ENCODE measurements at places on chromosomes 12 and 14. TPM values are rescaled to one million over a fixed set of nuclear protein-coding genes. Genes with fewer than 3 reads are reported as not detected.
A peak's percentile ranks its signal among the peaks of the same experiment; 100 is the strongest.

- no peak for DNase-seq
Observed at GRCh38 chr14:67553547-67553946, 20.5 kb downstream of the PLEKHH1 start.

- no peak for DNase-seq
Observed at GRCh38 chr12:22656831-22657230, 31.9 kb downstream of the ETNK1 start.

DNA sequence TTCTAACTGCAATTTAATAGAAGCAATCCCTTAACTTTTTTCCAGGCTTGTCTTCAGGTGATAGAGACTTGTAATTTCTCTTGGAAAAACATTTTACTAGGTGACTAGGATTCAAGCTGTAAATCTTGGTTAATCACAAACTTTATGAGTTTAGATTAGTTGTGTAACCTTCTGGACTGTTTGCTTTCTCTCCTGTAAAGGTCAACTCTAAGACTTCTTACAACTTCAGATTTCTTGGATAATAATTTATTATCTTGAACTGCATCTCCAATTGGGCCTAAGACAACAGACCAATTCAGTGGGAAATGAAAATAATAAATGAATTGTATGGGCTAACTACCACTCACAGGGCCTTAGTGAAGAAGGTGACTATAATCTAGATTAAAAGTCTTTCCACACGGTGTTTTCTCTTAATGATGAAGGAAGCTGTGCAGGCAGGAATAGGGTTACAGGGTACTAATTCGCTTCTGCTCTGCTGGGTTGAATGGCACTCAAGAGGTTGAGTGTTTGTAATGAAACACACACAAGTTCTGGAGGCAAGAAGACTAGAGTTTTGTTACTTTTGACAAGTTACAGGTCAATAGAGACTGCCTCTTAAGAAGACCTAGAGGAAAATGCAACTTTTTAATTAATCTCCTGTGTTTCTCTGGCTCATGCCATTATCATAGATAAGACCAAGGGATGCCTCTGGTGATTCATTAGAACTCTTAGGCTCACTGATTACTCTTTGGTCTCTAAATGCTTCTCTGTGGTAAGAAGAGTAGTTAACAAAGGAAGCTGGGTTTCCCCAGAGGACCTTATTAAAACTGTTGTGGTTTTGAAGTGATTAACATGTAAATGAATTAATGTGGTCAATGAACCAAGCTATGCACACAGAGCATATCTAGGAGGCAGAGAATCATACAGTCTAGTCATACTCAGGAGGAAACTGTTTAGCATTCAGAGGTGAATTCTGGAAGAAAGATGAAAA is 30.0 kb upstream of the OR4E1 start:
- no peak for DNase-seq

DNA sequence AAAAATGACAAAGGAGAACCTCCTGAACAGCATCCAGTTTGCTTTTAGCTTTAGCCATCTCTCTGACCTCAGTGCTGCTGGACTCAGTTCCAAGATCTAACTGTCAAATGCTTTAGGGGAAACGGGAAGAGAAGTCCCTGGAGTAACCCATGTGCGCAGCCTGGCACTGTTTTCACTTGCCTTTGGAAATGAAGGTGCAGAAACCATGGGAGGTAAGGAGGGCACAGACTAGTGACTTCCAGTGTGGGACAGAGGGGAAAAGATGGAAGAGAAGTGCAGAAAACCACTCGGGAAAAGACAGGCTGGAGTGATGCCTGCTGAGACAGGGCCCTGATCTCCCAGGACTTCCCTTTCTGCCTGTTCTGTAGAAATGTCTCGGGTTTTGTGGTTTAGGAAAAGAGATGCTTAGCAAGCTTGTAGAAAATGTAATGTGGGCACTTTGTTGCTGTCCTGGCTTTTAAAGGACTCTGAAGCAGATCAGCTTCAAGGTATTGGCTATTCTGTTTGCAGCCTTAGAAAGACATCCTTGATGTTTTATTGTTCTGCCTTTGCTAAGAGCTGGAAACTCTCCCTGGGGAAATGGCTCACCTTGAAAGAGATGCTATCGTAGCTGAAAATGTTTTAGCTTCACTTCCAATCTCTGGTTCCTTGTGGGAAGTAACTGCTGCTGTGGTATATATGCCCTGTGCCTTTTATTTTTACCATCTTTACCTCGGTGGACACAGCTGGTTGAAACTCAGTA is 124.6 kb upstream of the HIF1A start:
- DNase-seq: no peak

DNA sequence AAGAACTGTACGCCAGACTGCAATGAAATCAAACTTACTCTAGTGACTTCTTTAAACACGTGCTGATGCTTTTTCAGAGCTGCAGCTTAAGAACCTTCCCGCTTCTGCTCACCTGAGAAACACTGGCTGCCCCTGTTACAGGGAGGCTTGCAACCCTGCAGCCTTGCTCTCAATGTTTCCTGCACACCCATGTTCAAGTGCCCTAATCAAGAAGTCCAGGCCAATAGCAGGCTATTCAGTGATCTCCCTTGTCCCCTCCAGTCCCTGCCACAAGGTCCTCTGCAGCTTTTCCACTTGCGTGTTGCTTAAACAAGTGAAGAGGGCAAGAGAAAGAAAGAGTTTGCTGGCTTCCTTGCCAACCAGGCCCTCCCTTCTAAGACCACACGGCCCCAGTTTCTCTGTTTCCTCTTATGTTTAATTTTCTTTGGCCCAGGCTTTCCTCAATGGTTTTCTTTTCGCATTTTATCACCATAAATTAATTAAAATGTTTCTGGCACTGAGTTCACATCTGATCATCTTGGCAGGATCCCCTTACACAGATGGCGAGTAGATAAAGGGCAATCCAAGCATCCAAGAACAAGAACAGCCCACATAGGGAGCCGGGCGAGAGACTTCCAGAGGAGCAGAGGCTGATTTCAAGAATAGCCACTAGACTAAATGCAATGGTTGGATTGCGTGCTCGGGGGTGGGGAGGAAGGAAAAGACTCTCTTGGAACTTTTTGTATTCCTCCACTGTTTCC is 82.3 kb upstream of the CDKN3 start:
- DNase-seq: no peak

DNA sequence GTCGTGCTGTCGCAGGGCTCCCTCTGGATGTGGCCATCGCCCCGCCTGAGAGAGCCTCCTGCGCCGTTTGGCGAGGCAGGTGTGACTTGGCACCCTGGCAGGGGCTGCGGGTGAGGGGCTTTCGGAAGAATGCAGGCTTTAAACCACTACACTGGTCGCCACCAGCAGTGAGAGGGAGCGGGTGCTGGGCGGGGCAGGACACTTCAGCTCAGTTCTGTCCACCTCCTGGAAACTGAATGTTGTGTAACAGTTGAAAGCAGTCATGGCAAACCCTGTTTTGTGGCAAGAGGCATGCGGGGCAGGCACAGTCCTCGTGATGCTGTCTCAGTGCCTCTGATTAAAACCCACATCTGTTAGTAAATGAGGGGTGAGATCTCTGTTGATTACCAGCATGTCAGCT is 55.9 kb downstream of the AACS start:
- DNase-seq: no peak

- no peak for DNase-seq
Observed at GRCh38 chr12:109497675-109498074, 20.2 kb downstream of the UBE3B start.

DNA sequence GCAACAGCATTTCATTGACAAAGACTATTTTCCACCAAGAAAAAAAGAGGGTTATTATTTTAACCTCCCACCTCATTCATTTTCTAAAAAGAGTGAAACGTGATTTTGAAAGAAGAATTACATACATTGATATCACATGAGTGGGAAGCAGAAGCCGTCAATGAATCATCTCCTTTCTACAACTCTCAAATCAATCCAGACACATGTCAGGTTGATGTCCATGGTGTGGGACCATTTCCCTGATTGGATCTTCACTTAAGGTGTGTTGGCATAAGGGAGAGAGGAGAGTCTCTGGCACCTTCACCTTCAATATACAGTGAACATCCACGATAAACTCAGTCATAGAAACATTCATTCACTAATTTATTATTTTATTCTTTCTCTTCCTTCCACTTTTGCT is 1095.1 kb downstream of the BCL11B start:
- no peak for DNase-seq

DNA sequence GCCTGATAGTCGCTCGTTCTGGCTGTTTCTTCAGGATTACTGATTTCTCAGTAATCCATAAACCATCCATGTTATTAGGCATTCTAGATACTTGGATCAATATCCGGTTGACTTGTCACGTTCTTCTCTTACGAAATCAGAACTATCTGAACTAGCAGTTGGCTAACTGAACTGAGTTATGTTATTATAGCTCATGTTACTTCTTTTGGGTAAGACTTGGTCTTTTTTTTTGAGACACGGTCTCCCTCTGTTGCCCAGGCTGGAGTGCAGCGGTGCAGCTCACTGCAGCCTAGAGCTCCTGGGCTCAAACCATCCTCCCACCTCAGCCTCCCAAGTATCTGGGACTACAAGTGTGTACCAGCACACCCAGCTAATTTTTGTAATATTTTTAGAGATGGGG is 178.6 kb downstream of the PRKCH start:
- DNase-seq: no peak

GRCh38 chr14:100664231-100664630 is 62.5 kb upstream of the DLK1 start:
- no peak for DNase-seq

KCNMB4 gene
- total RNA-seq: 0.13 TPM

- no peak for DNase-seq
Observed at GRCh38 chr12:31371256-31371620, 45.3 kb upstream of the SINHCAF start.

DNA sequence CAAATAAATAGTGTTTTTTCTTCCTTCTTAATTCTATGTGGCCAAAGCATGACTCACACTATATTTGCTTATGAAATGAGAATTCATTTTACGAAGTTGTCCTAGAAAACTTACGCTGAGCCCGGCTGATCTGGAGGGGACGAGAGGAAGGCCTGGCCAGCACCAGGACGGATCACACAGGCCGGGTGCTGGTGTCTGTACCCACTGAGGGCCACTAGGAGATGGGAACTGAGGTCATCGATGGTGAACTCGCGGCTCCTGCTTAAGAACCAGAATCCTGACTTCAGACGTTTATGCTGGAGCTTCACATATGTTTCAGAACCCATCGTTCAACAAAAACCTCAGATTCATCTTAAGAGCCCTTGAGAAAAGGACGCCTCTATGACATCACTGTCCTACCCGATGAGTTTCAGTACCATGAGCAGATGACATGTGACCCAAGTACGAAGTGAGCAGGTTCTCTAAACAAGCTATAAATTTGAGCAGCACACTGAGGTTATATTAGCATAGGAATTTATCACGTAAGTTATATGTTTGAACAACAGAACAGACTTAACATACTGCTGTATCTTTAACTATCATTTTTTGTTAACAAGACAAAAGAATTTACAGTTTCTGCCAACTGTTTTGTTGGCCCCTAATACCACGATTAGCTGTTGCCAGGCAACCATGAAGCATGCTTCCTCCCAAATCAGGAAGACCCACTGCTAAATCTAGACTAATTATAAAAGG is 111.9 kb downstream of the FOXN3 start:
- no peak for DNase-seq

GRCh38 chr14:68547305-68548193 is 245.3 kb downstream of the ZFP36L1 start:
- DNase-seq: peak; percentile 27

ZCRB1 gene
- 68.8 TPM for total RNA-seq

SLC5A8 gene
- total RNA-seq: not detected

GRCh38 chr12:33575346-33575745 is 135.7 kb upstream of the SYT10 start:
- no peak for DNase-seq

- no peak for DNase-seq
Observed at GRCh38 chr14:65849091-65849490, 436.6 kb downstream of the FUT8 start.

DNA sequence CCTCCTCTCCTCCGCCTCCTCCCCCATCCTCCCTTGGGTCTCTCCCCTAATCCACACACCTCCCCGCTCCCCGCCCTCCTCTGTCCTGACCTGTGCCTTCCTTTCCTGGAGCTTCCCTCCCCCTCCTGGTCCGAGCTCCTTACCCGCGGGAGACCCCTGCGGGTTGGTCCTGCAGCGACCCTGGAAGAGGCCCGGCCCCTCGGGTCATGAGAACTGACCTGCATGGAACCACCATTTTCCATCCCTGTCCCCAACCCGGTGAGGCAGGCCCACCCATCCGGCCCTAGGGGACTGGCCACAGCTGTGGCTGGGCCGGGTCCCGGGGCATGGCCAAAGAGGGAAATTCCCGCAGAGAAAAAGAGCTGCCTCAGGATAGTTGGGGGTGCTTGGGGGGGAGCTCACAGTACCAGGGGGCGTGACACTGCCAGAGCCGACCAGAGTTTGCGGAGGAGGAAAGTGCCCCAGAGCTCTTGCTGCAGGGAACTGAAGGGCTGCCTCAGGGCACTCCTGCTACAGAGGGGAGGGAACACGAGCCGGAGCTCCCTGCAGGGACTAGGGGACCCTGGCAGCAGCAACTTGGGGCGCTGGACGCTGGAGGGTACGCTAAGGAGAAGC is 613 bp downstream of the ARHGEF40 start:
- DNase-seq: no peak

GRCh38 chr12:51254536-51254935 is 15.7 kb downstream of the SMAGP start:
- DNase-seq: no peak

GRCh38 chr12:38930990-38931389 is 25.6 kb upstream of the CPNE8 start:
- DNase-seq: no peak

A2ML1 gene
- total RNA-seq: not detected

GLRX5 gene
- 38.6 TPM for total RNA-seq

- DNase-seq: no peak
Observed at GRCh38 chr14:68292441-68293215, 473.0 kb downstream of the RAD51B start.
